Motor neuron (in vitro differentiated cells): ENCODE measurements at places on chromosomes 7 and 10. TPM values are rescaled to one million over a fixed set of nuclear protein-coding genes. Genes with fewer than 3 reads are reported as not detected.

Gene GLCCI1
- 46.0 and 46.7 TPM in 2 replicates for total RNA-seq

Gene SAMD9
- total RNA-seq = 14.9 and 20.7 TPM in 2 replicates

Gene BBS9
- 35.1 and 48.1 TPM in 2 replicates for total RNA-seq

Gene DOCK1
- 13.5 and 14.0 TPM in 2 replicates for total RNA-seq

Gene ELAPOR2
- total RNA-seq = 41.0 and 44.2 TPM in 2 replicates

Gene BAMBI
- 44.1 and 47.8 TPM in 2 replicates for total RNA-seq

Gene SH2B2
- 2.0 and 2.5 TPM in 2 replicates for total RNA-seq

Gene HTR5A
- 0.39 TPM in 1 of 2 replicates, not detected in the other for total RNA-seq

Gene NEURL1
- 5.7 and 8.8 TPM in 2 replicates for total RNA-seq

Gene ZCWPW1
- 11.7 and 12.3 TPM in 2 replicates for total RNA-seq

Gene NXPH1
- 1.4 TPM in 1 of 2 replicates, not detected in the other for total RNA-seq

Gene ATG9B
- 2.2 and 4.4 TPM in 2 replicates for total RNA-seq

Gene SORBS1
- 36.1 and 38.9 TPM in 2 replicates for total RNA-seq

Gene TET1
- 29.3 and 29.8 TPM in 2 replicates for total RNA-seq

Gene IGFBP3
- total RNA-seq = 3.5 and 3.8 TPM in 2 replicates
